CD4-positive, CD25-positive, alpha-beta regulatory T cell (primary cell): ENCODE measurements at places on chromosomes 1 and 21. TPM values are rescaled to one million over a fixed set of nuclear protein-coding genes. Genes with fewer than 3 reads are reported as not detected.

DNA sequence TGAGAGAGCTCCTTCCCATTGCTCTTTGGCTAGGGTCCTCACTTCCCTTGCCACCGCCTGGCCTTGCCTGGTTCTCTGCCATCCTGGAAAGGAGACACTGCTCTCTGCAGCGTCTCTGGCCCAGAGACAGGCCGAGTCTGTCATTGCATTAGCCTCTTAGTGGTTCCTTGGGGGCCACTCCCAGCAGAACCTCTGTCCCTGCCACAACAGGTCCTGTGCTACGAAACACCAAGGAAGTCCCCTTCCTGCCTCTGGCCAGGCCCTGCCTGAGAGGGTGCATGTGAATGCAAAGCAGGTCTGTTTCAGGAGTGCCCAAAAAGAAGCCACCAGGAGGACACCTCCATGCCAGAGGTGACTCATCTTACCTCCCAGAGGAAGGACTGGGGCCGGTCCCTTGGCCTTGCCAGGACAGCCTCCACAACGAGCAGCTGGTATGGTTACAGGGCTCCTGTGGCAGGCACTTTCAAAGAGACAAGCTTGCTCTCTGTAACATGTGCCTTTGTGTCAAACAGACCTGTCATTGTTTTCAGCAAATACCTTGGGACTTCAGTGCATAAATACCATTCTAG lies 59.6 kb downstream of the VPS26C start:
- no peak for DNase-seq

GRCh38 chr1:208142590-208143382 lies 101.4 kb downstream of the PLXNA2 start:
- DNase-seq = no peak

DNA sequence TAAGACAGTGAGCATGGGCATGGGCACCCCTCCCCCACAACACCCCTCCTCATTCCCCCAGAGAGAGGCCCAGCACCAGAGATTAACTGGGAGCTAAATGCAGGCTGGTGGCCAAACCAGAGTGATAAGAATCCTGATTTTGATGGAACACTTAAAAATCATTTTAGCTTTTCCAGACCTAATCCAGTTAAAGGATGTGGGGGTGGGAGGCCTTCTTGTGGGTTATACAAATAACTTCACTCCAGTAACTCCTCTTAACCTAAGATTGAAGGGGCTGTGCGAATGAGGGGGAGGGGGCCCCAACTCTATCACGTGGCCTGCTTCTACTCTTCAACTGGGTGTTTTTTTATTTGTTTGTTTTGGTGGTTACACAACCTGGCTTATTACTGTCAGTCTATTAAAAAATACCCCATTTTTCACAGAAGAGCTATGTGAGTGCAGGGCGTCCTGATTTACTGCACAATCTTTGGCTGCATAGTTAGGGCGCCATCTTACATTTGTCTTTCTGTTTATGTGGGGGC lies 398.1 kb upstream of the LYPLAL1 start:
- DNase-seq = no peak

GRCh38 chr1:5837976-5838653 lies 154.1 kb downstream of the NPHP4 start:
- DNase-seq = no peak

The GPR37L1 gene
- polyA plus RNA-seq = 0.24 TPM

- no peak for DNase-seq
These were observed 26.6 kb upstream of the LRRN2 start for GRCh38 chr1:204711947-204712701.

The OPRD1 gene
- not detected for polyA plus RNA-seq

- DNase-seq = no peak
These were observed 36.6 kb upstream of the ACTA1 start for GRCh38 chr1:229470406-229471043.

GRCh38 chr1:184161071-184161698 lies 109.7 kb downstream of the TSEN15 start:
- no peak for DNase-seq

- DNase-seq = no peak
These were observed 390.2 kb upstream of the C1orf87 start for GRCh38 chr1:60463786-60464185.

The RPL11 gene
- 1,256 TPM for polyA plus RNA-seq

GRCh38 chr21:28487455-28488070 lies 505.1 kb downstream of the LTN1 start:
- no peak for DNase-seq

The HAPLN2 gene
- polyA plus RNA-seq = not detected

The RRP1B gene
- polyA plus RNA-seq = 26.8 TPM

The TMEM240 gene
- not detected for polyA plus RNA-seq

The SYNC gene
- not detected for polyA plus RNA-seq

DNA sequence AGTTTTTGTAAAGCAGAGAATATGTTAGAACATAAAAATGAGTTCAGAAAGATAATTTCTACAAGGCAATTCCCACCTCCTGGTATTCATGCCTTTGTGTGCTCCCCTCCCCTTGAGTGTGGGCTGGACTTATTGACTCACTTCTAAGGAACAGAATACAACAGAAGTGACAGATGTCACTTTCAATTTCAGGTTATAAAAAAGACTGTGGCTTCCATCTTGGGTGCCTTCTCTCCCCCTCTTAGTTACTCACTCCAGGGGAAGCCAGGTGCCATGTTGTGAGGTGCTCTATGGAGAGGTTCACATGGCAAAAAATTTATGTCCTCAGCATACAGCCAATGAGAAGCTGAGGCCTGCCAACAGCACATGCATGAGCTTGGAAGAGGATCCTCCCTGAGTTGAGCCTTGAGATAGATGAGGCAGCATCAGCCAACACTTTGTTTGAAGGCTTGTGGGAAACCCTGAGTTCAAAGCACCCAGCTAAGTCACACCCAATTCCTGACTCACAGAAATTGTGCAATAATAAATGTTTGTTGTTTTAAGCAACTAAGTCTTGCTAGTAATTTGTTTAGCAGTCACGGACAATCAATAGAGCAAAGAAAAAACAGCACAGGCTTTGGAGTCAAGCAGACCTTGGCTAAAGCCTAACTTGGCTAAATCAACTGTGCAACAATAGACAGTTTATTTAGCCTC lies 73.5 kb upstream of the NGF start:
- no peak for DNase-seq
